Prostate gland (tissue), 2 donors: ENCODE measurements at places on chromosomes 2 and 18. TPM values are rescaled to one million over a fixed set of nuclear protein-coding genes. Genes with fewer than 3 reads are reported as not detected.
A peak's percentile ranks its signal among the peaks of the same experiment; 100 is the strongest.

- no peak for DNase-seq
Observed at GRCh38 chr2:47037678-47038077, 117.4 kb downstream of the STPG4 start.

GRCh38 chr2:188245230-188245629, 46.4 kb upstream of the GULP1 start:
- DNase-seq = no peak

GRCh38 chr2:42047488-42048298, at the start of gene PKDCC:
PKDCC (plus strand) TSS chr2:42048021; CDS start chr2:42048200, 179 bp downstream.
- DNase-seq = peak; percentile 56

DNA sequence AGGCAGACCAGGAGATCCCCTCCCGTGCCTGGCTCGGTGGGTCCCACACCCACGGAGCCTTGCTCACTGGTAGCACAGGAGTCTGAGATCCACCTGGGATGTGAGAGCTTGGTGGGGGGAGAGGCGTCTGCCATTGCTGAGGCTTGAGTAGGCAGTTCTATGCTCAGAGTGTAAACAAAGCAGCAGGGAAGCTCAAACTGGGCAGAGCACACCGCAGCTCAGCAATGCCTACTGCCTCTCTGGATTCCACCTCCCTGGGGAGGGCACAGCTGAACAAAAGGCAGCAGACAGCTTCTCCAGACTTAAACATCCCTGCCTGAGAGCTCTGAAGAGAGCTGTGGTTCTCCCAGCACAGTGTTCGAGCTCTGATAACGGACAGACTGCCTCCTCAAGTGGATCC, 85.1 kb downstream of the UGP2 start:
- no peak for DNase-seq

DNA sequence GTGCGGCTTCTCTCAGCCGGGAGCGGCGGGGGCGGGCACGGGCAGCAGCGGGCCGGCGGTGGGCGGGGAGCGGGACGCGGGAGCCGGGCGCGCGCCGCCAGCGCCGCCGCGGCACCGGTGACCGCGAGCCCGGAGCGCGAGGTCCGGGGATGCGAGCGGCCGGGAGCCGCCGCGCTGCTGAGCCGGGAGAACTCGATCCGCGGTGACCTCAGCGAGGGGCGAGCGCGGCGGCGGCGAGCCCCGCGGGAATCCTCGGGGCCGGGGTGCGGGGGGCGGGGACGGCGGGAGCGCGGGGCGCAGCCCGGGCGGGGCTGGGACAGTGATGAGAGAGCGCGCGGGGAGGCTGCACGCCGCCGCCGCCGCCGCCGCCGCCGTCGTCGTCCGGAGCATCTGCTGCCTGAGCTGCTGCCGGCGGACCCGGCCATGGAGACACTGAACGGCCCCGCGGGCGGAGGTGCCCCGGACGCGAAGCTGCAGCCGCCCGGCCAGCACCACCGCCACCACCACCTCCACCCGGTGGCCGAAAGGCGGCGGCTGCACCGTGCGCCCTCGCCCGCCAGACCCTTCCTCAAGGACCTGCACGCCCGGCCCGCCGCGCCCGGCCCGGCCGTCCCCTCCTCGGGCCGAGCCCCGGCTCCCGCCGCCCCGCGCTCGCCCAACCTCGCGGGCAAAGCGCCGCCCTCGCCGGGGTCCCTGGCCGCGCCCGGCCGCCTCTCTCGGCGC, at the start of gene MTCL1:
Gene MTCL1, plus strand, starts transcription at position 319 of the 723 bp plus-strand sequence. Its CDS starts 105 bp downstream, at position 424.
- peak; percentile 32 for DNase-seq

DNA sequence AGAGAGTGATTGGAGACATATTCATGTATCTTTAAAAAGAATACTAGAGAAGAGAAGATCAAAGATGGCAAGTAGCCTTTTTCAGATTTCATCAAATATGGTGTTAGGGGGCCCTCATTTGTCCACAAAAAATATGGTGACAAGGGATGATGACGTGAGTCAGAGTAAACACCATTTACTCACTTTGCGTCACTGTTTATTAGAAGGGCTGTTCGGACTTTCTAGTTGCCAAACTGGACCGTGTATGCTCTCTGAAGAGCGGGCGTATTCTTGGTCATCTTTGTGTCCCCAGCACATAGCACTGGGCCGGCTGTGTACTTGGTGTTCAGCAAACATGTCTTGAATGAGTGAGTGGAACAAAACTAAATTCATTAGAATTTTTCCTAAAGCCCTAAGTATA, 37.5 kb downstream of the TTC39C start:
- DNase-seq = peak; percentile 36

DNA sequence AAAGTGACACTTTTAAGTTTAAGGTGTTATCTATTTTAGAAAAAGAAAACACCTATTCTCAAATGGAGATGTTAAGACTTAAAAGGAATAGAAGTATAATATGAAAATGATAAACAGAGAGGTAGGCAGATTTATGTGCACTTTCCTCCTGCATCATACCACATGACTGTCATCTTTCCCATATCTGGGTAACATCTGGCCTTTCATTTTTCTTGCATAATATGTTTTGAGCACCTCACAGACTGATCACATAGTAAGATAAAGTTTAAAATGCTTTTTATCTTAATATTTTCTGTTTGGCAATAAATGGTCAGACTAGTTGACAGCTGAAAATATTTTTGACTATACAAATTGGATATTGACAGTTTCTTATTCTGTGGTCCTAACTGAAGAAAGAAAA, 1852.1 kb upstream of the PIK3C3 start:
- no peak for DNase-seq

DNA sequence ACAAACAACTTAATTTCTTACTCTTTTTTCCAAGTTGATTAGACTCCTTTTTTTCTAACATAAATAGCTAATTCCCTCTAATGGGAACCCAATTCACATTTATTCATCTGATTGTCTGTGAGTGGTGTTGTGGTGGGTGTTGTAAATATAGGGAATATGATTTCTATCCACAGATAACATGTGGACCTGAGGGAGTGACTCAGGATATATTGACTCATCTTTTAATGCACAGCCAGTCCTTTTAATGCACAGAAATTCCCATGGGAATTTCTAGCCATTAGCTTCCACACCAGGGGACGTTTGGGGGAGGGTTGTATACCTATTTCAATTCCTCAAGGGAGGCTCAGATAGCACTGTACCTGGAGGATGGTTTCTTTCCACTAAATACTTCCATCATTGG, 1339.6 kb upstream of the LRRTM1 start:
- DNase-seq = no peak

DNA sequence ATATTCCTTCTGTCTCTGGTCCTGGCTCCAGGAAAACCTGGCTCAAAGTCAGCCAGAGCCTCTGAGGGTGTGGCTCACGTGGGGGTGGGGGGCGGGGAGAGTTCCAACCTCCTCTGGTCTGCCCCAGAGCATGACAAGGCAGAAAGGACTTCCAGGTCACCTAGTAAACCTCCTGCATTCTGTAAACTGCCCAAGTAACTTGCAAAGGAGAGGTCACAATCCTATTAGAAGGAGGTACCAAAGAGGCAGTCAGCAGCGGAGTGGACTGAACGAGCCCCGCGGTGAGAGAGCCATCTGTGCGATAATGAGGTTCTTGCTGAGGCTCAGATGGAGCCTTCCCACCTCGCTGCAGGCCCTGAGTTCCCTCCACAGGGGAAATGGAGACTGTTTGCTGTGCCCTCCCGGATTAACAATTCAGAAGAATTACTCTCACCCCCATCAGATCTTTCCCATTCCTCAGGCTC, 58.9 kb upstream of the GATA6 start:
- DNase-seq = no peak

- DNase-seq = no peak
Observed at GRCh38 chr2:231696004-231696367, 12.3 kb upstream of the PTMA start.

GRCh38 chr2:62485761-62486438, 20.1 kb downstream of the TMEM17 start:
- DNase-seq = no peak

- DNase-seq = no peak
Observed at GRCh38 chr2:27988306-27988705, 97.8 kb downstream of the BABAM2 start.

DNA sequence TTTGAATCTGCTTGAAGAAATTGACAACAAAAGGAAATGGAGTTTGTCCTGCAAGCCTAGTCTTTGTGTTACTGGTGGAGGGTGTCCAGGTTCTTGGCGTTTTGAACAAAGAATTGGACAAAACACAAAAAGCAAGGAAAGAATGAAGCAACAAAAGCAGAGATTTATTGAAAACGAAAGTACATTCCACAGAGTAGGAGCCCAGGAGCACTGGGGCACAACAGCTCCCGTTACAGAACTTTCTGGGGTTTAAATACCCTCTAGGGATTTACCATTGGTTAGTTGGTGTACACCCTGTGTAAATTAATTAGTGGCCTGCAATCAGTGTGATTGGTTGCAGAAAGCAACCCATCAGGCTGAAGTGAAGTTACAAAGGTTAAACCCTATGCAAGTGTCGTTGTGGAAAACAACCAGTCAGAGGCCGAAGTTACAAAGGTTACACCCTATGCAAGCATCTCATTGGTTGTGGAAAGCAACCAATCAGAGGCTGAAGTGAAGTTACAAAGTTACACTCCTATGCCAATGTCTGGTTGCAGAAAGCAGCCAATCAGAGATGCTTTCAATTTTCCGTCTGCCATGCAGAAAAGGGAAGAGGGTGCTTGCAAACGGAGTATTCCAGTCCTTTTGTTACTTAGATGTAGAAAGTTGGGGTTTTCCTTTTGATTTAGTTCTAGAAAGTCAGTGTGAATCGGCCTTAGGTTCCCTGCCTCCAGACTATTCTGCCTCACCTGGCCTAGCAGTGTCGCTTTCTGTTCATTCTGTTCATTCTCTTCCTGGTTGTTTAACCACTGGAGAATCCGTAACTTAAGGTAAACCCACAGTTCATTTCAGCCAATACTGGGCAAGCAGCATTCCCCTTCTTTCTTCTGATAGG, 47.6 kb upstream of the PTH2R start:
- DNase-seq = no peak

DNA sequence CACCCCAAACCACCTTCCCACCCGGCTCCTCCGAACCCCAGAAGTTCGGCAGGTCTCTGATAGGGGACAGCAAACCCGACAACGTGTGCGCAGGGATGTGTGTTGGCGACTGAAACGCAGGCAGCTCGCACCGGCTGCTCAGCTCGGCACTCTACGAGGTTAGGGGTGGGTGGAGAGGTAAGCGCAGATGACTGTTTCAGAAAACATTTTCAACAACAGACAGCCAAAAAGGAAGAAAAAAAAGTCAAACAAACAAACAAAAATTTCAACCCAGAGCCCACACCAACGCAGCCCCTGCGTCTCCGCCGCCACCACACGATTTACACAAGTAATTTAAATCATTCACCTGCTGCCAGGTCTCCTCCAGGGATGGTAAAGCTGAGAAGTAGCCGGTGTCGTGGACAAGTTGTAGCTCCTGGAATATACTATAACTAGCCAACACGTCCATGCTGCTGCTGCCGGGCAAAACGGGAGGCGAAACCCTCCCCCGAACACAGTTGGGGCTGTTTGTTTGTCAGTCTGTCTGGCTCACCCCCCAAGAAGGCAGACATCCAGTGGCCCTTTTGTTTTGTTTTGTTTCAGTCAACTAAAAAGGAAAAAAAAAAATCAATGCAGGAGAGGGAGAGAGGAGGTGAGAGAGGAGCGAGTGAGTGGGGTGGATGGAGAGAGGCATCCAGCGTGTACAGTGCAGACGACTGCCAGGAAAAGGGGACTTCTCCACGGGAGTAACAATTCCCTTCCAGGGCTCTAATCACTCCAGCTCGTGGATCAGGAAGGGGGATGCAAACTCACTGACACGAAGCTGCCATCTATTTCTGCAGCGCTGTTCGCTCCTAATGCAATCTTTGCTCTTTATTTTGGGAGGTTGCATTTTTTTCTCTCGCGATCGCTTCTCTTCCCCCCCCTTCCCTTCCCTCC, at the start of gene KLF7:
Gene KLF7, minus strand, starts transcription at position 828 of the 918 bp plus-strand sequence. Its CDS starts 380 bp downstream, at position 448.
- DNase-seq = peak; percentile 46

- no peak for DNase-seq
Observed at GRCh38 chr2:216057688-216058193, 23.9 kb downstream of the PECR start.

GRCh38 chr2:239466061-239466754, 65.4 kb upstream of the HDAC4 start:
- DNase-seq = no peak

GRCh38 chr2:22027345-22028005, 903.7 kb downstream of the TDRD15 start:
- DNase-seq = no peak

DNA sequence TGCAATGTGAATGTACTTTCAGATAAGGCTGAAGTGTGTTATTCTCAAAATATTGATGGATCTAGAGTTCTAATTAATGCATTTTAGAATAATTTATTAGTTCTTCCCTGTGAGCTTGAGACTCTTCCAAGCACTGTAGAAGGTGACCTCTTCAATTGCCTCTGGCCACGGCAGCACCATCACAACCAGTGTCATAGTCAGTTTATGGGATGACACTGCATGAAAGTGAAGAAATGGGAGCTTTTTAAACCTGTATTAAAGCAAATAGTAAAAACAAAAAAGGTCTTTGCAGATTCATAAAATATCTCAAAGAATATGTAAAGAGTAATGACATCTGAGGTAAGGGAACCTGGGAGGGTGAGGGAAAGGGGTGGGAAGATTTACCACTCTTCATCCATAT, 52.0 kb downstream of the OXER1 start:
- no peak for DNase-seq

DNA sequence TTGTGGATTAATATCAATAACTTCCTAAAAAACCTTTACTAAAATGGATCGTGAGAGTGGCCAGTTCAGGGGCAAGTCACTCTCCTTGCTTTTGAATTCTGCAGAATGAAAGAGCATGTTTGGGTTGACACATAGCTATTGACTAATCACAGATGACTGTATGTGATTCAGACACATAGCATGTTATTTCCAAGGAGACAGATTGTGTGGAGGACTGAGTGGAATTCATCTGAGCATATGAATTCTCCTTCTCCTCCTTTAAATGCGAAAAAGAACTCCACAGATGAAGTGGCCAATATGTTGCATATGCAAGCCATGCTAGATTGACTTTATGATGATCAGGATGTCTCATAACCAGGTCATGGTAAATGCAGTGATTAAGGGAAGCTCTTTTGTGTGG, 249.4 kb upstream of the FAM98A start:
- DNase-seq = no peak

- no peak for DNase-seq
Observed at GRCh38 chr18:68301441-68301840, 413.5 kb downstream of the TMX3 start.

DNA sequence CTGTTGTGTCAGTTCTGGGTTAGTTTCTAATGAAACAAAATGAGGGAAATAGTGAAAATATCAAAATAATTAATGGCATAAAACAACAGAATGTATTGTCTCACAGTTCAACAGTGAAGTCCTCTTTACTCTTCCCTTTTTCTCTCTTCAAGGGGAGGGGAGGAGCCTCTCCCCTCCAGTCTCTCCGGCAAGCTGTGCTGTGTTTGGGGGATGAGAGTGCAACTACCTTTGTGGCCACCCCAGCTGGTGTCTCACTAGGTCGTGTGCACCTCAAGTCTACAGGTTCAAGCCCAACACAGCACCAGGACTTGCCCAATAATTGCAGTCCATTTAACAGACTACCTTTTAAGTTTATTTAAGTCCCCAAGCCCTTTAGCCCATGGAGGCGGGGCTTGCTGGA, 271.7 kb upstream of the DOK6 start:
- no peak for DNase-seq

GRCh38 chr2:15748736-15749323, 157.2 kb downstream of the DDX1 start:
- no peak for DNase-seq

The POTEC gene
- not detected for total RNA-seq

The NXPH2 gene
- total RNA-seq = not detected

The GNAL gene
- 14.3 TPM for total RNA-seq

The UPP2 gene
- not detected for total RNA-seq

The MEIS1 gene
- total RNA-seq = 15.4 TPM
